Activated CD4-positive, CD25-positive, alpha-beta regulatory T cell (primary cell): ENCODE measurements at places on chromosomes 2 and 18.

- DNase-seq = no peak
Observed at GRCh38 chr18:55925772-55926171, 337.8 kb upstream of the TCF4 start.

- DNase-seq = no peak
Observed at GRCh38 chr2:102915128-102915527, 153.3 kb downstream of the TMEM182 start.

- DNase-seq = no peak
Observed at GRCh38 chr2:12824351-12824777, 107.6 kb downstream of the TRIB2 start.

DNA sequence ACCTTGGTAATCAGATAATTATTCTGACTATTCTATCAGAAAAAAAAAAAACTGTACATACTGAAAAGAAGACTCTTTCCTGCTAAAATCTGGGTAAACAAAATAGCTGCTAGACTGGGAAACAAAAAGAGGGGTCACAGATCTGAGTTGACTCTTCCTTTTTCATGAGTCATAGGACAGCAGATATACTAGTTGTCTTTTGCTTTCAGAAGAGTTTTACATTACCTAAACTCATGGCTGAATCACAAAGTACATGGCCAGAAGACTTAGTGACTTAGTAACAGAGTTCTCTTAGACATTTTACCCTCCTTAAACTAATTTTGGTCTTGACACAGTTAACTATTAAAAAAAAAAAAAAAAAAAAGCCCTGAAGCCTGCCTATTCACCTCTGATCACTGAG is 834.0 kb upstream of the FSHR start:
- no peak for DNase-seq

DNA sequence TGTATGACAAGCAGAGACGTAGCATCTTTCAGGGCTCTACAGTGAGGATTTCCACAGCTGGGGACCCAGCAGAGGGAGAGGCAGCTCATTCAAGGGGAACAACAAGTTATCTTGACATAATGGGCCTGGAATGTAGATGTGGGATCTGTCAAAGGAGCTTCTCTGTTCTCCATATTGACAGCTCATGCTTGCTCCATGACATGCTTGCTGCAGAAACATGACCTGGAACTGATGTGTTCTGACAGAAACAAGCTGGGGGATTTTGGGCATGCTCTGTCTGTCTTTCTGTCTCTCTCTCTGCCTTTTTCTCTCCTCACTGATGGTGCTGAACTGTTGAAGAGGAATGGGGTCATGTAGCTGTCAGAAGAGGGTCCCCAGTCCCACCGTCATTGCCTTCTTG is 79.6 kb downstream of the MMADHC start:
- DNase-seq = no peak

DNA sequence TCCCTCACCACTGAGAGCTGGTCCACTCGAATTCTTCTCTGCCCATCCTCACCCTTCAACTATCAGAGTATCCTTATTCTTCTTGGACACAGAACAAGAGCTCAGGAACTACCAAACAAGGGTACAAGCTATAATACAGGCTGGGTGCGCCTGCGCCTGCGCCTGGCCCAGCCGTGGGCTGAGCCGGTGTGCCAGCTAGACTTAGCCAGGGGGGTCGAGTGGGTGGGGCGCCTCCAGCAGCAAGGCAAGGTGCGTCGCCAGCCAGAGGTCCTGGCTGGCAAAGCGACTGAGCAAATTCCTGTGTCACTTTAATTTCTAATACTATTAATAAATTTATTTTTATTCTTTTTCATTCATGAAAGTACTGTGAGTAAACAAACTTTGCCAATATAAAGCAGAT is 1072.6 kb upstream of the PIK3C3 start:
- DNase-seq = no peak

- DNase-seq = no peak
Observed at GRCh38 chr2:231985823-231986261, 24.3 kb downstream of the DIS3L2 start.

GRCh38 chr2:110860630-110861029 is 128.3 kb downstream of the ACOXL start:
- DNase-seq = no peak

- no peak for DNase-seq
Observed at GRCh38 chr2:114442510-114442909, at the start of gene DPP10. Gene DPP10 (plus strand): TSS chr2:114442641.

DNA sequence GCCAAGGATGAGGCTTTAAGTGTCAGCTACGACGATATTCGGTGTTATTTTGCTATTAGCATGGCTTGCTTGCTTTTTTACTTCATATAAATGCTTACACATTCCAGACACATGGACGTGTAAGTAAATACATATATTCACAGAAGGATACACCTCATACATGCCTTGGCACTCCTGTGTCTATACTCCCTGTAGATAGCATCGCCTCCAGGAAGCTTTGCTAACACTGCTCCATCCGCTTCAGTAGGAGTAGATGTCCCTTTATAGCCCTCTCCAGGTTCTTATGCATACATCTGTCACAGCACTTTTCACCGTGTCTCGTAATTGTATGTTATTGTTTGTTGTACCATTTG is 27.5 kb upstream of the KCTD1 start:
- no peak for DNase-seq

DNA sequence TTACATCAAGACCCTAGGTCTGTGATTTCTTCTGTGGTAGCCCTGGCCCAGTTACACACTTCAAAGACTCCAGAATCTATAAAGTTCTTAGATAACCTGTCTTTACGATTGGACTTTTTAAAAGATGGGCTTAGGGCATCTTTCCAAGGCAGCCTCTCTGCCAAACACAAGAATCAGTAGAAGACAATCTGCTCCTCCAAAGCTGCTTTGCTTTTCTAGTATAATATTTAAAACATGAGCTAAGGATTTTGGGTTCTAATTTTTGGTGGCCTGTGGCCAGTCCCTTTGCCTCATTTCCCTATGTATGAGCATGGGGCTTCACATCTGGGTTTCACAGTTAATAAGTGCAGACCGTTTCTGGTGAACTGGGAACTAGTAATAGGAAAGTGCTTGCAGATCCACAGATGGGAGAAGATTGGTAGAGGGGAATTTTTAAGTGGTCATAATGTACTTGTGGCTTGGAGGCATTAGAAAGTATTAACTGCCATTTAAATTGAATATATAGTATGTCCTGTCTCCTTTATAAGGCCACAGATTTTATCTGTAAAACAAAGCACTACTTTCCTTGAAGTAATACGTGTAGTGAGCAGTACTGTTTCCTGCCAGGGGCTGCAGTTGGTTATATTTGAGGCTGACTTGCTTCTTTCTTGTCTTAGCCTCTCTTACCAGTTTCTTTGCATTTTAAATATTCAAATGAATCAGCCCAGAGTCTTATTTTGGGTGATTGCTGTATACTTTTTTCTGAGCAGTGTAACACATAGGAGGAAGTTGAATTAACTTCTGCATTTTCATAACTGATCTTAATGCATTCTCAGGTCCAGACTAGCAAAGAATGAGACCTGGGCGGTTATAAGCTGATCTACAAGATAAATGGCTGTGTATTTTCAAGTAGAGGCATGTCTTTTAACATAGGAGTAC is 1.5 kb downstream of the ARPC2 start:
- no peak for DNase-seq

GRCh38 chr2:31347750-31348149 is 66.8 kb downstream of the XDH start:
- no peak for DNase-seq

DNA sequence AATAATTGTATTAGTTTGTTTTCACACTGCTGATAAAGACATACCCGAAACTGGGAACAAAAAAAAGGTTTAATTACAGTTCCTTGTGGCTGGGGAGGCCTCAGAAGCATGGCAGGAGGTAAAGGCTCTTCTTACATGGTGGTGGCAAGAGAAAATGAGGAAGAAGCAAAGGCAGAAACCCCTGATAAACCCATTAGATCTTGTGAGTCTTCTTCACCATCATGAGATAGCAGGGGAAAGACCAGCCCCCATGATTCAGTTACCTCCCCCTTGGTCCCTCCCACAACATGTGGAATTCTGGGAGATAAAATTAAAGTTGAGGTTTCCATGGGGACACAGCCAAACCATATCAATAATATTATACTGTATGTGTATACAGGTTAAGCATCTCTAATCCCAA is 73.3 kb upstream of the CABLES1 start:
- DNase-seq = no peak

GRCh38 chr2:64260093-64260803 is 116.0 kb upstream of the PELI1 start:
- DNase-seq = no peak

GRCh38 chr2:106280722-106281446 is 86.8 kb upstream of the UXS1 start:
- no peak for DNase-seq

DNA sequence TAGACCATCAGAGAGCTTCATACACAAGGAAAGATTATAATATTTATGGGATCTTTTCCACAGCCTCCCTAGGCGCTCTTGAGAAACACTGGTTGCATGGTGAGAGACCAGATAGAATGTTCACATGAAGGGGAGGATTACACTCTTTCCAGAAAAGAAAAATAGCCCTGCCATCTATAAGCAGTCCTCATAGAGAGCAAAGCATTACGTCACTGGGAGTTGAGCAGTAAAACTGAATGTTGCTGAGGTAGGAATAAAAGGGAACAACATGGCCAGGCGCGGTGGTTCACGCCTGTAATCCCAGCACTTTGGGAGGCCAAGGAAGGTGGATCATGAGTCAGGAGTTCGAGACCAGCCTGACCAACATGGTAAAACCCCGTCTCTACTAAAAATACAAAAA is 1934.3 kb downstream of the SUCLG1 start:
- no peak for DNase-seq

- no peak for DNase-seq
Observed at GRCh38 chr2:30492185-30492584, 45.1 kb downstream of the LCLAT1 start.

- DNase-seq = no peak
Observed at GRCh38 chr18:48376406-48376805, 32.8 kb downstream of the ZBTB7C start.

DNA sequence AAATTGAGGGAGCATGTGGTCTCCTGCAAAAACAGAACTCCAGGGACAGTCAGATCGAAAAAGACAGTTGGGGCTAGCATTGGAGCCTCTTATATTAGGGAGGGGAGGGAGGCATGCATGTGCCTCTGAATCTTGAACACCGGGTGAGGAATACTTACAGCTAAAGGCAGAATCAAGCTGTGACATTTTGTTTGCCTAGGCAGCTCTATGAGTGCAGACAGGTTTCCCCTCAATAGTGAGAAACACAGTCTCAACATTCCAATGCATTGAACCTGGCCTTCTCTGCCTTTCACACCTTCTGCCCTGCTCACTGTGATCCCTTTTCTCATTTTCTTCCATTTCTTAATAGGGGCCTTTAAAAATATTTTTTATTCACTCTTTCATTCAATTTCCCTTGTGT is 140.4 kb downstream of the THSD7B start:
- no peak for DNase-seq

DNA sequence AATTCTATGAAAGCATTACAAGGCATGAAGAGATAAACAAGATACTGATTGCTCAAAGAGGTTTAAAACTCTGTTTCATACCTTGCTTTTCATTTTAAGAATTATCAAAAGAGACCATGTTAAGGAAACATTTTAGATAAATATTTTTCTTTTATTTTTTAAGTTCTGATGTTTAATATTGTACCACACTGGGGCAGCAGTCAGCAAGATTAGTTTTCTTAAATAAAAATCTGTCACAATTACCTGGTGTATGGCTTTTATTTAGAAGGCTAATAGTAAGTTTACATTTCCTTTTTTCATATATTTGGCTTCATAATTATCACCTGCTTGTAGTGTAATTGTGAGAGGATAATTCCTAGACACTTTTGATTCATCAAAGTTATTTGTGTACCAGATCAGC is 46.4 kb downstream of the ZNF804A start:
- no peak for DNase-seq

DNA sequence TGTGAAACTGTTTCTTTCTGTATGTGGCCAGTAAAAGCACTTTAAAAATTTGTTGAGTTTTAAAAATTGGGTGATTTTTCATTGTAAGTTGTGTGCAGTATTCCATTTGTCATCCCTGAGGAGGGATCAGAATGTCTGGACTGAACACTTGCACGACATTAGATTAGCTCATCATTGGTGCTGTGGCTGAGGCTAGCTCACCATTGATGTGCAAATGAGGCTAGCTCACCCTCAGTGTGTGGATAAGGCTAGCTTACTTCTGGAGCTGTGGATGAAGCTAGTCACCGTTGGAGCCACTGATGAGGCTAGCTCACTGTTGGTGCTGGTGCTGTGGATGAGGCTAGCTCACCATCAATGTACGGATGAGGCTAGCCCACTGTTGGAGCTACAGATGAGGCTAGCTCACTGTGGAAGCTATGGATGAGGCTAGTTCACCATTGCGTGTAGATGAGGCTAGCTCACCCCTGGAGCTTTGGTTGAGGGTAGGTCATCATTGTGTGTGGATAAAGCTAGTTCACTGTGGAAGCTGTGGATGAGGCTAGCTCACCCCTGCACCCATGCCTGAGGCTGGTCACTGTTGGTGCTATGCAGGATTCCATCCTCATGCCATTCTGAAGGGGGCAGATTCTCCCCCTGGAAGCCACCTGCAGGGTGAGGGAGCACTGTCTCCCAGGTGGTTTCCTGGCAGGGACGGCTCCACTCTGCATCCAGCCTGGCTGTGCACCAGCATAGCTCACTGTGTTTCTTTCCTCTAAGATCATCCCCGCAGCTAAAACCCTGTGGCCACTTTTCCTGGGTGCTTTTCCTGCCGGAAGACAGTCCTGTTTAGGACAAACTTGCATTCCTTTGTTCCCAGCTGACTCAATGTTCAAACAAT is 101.1 kb downstream of the TWIST2 start:
- DNase-seq = no peak

GRCh38 chr2:157460384-157460837 is 16.5 kb upstream of the CYTIP start:
- no peak for DNase-seq

DNA sequence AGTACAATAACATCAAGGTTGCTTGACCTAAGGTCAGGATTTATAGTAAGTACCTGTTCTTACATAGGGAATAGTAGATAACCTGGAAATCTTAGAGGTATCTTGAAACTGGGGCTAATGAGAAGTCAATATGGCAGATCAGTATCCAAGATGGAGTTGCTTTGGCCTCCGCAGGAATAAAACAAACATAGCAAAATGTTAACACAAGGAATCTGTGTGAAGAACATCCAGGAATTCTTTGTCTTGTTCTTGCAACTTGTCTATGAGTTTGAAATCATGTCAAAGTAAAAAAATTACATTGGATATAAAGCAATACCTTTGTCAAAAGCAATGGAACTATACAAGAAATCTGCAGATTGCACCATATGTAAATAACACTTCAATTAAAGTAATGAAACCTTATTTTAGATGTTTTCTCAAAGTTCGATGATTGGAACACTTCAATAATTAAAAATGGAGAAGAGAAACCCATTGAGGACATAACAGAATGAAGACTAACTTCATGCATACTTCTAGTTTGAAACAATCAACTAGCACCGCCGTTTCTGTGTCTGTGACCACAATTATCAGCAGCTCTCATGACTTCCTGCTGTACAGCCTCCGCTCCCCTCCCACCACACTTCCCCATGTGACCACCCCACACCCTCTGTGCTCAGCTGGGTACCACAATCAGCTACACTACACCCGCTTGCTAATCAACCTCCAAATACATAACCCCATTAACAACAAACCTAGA is 27.6 kb downstream of the C2orf76 start:
- no peak for DNase-seq
